ENCODE measurements at places on chromosomes 11 and 22. TPM values are rescaled to one million over a fixed set of nuclear protein-coding genes. Genes with fewer than 3 reads are reported as not detected.
A peak's percentile ranks its signal among the peaks of the same experiment; 100 is the strongest.

KRTAP5-7 gene
- not detected for total RNA-seq

UBQLN3 gene
- not detected for total RNA-seq

CHADL gene
- 0.61 TPM for total RNA-seq

CFAP300 gene
- total RNA-seq, result 6.4 TPM

SLC1A2 gene
- total RNA-seq, result 2.4 TPM

OR52J3 gene
- total RNA-seq, result not detected

SLC37A2 gene
- total RNA-seq, result 1.2 TPM

- DNase-seq, result no peak
These were observed 12.0 kb downstream of the ALG8 start for GRCh38 chr11:78127403-78127802.

DNA sequence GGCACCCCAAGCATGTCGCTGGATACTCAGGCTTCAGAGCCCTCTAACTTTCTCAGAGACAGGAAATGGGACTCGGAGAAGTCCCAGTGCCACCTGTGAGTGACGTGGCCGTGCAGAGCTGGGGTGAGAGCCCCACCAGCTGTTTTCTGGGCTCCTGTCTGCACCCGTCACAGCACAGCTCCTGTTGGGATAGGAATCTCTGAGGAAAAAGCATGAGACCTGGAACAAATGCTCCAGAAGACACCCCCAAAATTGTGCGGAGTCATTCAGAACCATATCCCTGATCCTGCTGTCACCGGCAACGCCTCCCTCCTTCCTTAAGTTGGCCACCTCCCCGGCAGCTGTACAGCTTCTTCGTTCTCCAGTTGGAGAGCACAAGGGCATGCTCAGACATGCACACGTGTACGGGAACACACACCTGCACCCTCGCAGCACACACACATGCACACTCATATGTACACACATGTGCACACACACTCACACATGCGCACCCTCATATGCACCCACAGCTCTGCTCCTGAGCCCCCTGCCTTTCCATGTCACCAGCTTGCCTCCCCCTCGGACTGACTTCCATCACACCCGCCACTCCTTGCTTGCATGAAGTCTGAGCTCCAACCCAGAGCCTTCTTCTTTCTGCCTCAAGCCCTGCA is 1430.0 kb downstream of the BRD1 start:
- DNase-seq, result no peak

GRCh38 chr22:28956506-28956905 is 73.1 kb downstream of the ZNRF3 start:
- no peak for DNase-seq

GRCh38 chr11:102487214-102487613 is 34.6 kb upstream of the TMEM123 start:
- no peak for DNase-seq

DNA sequence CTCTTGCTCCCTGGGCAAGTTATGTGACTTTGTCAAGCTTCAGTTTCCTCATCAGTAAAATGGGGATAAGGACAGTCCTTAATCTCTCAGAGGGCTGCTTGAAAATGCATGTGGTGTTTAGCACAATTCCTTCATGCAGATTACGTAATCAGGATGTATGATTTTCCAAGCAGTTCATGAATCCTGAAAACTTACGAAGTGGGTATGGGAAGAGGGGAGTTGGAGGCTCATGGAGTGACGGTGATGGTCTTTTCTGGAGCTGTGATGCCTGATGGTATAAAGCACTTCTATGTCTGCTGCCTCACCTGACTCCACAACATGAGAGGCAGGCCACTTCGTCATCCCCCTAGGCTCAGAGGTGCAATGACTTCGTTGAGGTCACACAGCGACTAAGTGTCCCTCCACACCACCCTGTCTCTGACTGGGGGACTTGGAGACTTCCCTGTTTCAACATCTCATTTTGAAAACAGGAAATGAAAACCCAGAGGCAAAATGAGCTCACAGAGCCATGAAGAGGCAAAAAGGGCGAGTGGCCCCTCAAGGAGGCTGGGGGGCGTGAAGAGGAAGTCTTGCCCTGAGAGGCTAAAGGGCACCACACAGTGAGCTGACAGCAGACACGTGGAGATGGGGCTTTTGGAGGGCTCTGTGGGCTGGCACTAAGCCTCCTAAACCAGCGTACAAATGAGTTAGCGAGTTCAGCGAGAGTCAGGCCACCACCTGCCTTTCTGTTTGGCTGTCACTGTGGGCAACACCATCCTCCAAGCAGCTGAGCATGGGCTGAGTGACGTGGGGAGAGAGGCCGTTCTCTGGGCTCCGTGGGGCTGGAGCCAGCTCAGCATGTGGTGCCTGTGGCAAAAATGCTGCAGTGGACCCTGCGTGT is 10.1 kb downstream of the MCM5 start:
- no peak for DNase-seq

DNA sequence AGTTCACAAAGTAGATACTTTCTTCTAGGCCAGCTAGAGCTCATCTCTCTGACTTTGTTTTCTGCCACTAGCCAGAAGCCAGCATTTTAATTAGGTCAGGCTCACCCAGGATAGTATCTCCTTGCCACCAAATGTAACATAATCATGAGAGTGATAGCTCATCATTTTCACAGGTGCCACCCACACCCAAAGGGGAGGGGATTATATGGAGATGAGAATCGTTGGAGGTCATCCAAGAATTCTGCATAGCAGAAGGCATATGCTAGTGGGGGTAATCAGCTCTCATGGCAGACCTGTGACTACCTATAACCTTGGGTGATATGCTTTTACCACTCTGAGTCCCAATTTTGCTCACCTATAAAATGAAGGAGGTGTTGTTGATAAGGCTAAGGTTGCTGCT is 523.0 kb downstream of the METTL15 start:
- DNase-seq, result no peak

DNA sequence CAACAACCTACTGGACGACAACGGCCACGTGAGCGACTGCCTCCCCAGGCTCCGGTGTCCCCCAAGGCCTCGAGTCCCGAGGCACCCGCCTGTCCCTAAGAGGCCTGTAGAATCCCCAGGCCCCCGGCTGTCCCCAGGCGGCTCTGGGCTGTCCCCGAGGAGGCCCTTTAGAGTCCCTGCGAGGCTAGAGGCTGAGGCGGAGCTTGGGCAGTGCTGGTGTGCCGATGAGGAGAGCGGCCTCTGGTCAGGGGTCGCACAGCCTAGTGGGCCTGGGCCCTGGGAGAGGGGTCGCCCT is 3.7 kb downstream of the TBX1 start:
- DNase-seq, result no peak

- DNase-seq, result no peak
These were observed 268.6 kb upstream of the CHORDC1 start for GRCh38 chr11:90491466-90491865.

DNA sequence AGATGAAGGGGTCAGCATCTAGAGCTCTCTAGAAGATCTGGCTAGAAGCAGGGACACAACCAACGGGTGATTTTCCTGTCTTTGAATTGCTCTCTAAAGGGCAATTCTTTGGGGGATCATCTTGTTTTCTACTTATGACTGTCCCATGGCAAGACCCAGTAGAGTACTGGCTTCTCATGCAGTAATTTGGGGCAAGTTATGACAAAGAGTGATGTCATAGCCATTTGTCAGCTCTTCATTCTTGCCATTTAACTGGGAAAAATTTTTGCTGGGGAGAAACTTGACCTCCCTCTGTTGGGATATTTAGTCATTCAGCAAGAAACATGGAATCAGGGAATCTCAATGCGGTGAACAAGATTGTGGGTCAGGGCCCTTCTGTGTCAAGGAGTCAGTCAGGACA is 80.4 kb downstream of the SLC1A2 start:
- no peak for DNase-seq

DNA sequence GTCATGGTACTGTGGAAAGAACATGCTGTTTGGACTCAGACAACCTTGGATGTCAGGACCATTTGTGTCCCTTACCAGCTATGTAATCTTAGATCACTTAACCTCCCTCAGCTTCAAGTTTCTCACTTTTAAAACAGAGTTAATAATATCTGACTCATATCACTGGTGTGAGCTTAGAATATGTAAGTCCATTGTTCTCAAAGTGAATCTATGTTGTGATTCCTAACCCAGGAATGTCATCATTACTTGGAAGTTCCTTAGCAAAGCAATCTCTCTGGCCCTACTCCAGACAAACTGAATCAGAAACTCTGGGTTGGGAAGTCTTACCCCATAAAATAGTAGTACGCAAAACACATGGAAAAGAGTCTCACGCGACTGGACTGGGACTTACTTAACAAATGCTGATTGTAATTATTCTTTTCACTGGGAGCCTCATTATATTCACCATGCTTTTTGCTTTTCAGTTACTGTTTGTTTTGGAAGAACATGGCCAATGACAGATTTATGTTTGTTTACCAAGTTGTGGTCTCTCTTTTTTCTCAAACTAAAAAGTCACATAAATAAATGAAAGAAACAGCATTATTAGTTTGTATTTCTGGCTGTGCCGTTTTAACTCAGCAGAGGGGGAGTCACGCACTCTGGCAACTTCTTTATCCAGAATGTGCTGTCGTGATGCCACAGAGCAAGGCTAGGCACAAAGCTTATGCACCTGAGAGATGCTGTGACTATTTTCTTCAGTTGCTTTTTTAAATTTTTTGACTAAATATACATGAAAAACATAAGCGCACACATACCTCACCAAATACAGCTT is 217.7 kb upstream of the CTSC start:
- DNase-seq, result no peak

- DNase-seq, result no peak
These were observed 57.8 kb downstream of the PPP6R2 start for GRCh38 chr22:50400931-50401330.

- peak; percentile 71 for DNase-seq
These were observed 13.3 kb upstream of the PPP6R3 start for GRCh38 chr11:68447015-68447801.

- DNase-seq, result peak; percentile 77
These were observed 71.6 kb downstream of the LRP5 start for GRCh38 chr11:68383976-68384501.

DNA sequence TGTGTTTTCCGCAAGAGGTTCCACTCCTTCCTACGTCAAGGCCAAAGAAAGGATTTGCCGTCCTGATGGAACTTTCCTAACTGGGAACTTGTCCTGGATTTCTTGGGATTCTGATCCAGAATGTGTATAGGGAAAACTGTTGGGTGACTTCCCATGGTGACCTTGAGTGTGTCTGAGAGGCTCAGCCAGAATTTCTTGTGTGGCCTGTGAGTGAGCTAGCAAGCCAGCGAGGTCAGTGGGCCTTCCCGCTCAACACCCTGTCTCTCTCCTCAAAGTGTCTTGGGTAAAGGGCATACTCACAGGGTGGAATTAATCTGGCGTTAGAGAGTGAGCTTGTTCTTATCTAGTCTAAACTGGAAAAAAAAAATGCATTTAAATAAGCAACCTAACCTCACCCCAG is 20.4 kb downstream of the ZNRF3 start:
- DNase-seq, result no peak

DNA sequence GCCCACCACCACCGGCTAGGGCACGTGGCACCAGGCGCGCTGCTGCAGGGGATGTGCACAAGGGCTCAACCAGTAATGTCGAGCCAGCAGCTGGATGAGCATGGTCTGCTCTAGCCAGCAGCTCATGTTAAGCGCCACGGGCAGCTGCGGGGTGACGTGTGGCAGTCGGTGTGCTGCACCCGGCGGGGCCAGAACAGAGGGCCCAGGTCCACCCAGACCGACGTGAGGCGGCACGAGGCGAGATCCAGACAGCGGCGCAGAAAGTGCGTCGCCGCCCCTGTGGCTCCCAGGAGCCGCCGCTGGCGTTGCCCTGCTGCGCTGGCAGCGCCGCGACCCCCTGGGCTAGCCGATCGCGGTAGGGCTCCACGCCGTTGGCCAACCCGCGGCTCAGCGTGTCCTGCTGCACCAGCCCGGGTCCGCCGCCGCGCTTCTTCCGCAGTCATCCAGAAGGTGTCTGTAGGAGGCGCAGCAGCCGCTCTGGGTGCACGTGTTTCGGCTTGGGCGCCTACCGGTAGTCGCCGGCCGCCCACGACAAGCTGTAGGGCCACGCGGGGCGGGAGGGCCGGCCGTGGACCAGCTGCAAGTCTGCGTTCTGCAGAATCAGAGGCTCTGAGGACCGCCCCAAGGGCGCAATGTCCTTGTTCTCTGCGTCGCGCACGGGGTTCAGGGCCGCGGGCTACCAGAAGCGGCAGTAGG is 4.6 kb upstream of the GALR3 start:
- no peak for DNase-seq

- DNase-seq, result no peak
These were observed 2.2 kb downstream of the OR51E2 start for GRCh38 chr11:4695442-4695841.

DNA sequence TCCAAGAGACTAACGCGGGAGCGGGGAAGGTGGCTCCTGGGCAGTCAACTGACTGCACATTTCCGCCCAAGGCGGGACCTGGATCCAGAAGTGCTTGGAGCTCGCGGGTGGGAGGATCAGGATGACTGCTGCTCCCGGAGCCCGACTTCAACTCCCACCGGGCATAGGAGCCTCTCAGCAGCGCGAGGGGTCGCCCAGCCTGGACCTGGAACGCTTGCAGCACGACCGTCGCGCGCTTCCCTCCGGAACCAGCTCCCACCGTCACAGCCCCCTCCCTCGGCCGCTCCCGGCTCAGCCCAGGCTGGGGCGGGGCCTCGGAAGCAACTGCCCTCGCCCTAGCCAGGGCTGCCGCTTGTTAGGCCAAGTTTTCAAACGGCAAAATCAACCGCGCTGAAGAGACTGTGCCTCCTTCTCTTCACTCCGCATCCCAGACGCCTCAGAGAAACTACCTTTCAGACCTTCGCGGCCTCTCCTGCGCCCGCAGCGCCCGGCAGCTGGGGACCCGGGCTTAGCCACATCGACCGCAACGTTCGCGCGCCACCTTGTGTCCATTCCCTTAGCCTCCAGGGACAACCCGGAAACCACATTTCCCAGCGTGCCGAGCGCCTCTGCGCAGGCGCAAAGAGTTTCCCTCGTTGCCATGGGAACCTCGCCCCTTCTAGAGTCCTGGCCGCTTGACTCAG is 14.0 kb downstream of the SSH3 start:
- DNase-seq, result peak; percentile 100

DNA sequence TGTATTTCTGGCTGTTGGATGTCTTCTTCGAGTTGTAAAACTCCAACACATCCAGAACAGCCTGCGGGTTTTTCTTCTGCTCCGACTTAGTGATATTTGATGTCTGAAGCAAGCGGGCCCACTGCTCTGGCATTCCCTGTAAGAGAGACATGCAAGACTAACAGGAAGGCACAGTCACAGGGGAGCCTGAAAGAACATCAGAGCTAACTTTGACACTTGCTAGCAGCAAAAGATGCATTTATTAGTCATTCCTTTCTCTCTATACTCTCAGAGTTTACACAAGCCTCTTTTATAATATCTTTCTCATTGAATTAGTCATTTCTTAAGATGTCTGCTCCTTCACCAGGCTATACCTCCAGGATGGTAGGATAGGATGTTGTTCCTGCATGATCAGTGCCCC is 77.8 kb upstream of the GDPD4 start:
- DNase-seq, result no peak

DNA sequence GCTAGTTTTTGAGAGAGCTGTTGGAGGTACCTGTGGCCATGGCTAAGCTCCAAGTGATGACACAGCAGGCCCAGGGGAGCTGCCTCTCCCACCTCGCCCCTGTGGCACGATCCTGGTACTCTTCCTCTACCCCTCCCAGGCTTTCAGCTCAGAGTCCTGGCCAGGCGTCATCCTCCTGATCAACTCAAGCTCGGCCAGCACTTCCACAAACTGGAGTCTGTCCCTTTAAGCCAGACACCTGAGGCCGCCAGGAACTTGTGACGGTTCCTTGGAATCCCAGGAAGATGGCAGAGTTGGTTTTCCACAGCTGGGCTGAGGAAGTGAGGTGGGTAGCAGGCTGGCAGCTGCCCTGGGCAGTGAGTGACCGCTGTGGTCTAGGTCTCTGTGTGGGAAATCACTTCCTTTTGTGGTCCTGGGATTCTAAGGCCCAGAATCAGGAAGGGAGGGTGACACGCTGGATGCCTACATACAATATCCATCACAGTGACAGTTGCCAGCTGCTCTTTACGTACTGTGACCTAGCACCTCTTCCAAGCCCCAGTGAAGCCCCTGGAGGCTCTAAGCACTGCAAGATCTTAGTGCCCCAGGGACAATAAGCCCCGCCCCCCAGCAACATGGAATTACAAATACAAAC is 3.2 kb upstream of the CST6 start:
- no peak for DNase-seq

Measured in neural crest cell (in vitro differentiated cells).